ENCODE measurements at places on chromosomes 12 and 14. TPM values are rescaled to one million over a fixed set of nuclear protein-coding genes. Genes with fewer than 3 reads are reported as not detected.
A peak's percentile ranks its signal among the peaks of the same experiment; 100 is the strongest.

GRCh38 chr12:90410962-90411361 is 544.0 kb downstream of the CCER1 start:
- no peak for DNase-seq

The PLCZ1 gene
- total RNA-seq: not detected

DNA sequence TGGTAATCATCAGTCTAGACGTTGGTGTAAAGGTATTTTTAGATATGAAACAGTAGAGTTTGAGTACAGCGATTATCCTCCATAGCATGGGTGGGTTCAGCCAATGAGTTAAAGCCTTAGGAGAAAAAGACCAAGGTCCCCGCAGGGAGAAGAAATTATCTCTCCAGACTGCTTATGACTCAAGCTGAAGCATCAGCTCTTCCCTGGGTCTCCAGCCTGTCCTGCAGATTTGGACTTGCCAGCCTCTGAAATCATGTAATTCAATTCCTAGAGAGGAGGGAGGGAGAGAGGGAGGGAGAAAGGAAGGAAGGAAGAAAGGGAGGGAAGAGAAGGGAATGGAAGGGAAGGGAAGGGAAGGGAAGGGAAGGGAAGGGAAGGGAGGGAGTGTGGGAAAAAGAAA is 12.0 kb upstream of the DTX1 start:
- no peak for DNase-seq

DNA sequence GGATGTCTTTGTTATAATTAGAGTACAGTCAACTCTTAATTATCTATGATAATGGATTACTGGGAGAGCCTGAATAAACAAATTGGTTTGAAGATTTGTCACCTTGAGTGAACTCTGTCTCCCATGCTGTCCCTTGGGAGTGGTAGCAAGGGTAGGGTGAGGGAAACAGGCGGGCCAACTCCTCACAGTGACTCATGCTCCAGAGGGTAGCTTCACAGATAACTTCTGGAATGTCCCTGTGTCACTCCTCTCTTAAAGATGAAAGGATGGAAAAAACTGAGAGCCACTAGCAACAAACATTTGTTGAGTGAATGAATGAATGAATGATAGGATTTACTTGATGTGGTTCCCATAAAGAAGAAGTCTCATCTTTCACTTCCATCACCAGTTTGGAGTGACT is 53.5 kb downstream of the RASSF9 start:
- DNase-seq: no peak

GRCh38 chr14:90511252-90511651 is 114.4 kb downstream of the CALM1 start:
- peak; percentile 44 for DNase-seq

- no peak for DNase-seq
Measured at GRCh38 chr14:63523735-63524426, 19.3 kb downstream of the PPP2R5E start.

- DNase-seq: peak; percentile 69
Measured at GRCh38 chr14:99727096-99727870, 43.2 kb downstream of the CYP46A1 start.
